ENCODE measurements at places on chromosomes 12 and 14.

- DNase-seq, result no peak
Observed at GRCh38 chr12:70854138-70854537, 66.4 kb downstream of the PTPRR start.

- no peak for DNase-seq
Observed at GRCh38 chr14:67952786-67953185, 133.2 kb downstream of the RAD51B start.

DNA sequence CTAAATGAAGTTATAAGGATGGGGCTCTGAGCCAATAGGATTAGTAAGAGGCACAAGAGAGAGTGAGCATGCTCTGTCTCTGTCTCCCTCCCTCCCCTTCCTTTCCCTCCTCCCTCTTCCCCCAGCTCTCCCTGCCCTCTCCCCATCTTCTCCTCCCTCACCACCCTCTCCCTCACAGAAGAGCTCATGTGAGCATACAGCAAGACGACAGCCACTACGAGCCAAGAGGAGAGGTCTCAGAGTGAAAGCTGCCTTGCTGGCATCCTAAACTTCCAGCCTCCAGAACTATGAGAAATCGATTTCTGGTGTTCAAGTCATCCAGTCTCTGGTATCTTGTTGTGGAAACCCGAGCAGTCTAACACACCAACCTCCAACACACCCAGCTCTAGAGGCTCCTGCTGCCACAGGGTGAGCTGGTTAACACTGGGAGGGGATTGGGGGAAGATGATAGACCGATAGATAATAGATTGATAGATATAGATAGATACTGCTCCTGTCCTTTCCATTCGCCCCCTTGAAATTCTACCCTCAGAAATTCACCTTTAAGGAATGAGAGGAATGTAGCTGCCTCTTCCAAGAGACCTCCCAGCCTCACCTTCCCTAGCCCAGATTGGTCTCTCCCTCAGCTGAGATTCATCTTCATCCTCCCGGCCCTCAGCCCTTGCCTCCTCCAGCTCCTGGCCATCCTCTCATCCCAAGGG lies 25.8 kb upstream of the ACTN1 start:
- DNase-seq, result no peak

DNA sequence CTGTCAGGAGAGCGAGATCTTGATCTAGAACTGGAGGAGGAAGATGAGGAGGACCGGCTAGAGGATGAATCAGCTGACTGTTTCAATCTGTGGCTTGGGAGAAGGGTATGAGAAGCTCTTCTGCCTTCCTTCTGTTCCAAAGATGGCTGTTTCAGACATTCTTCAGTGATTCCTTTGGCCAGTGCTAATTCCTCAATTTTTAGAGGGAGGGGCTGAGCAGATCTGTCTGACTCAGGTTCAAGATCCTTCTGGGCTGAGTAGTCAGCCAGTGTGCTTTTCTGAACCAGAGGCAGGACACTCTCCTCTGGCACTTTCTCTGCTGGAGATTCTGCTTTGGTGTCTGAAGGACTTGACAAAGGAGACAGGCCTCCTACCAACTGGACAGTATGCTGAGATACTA lies 15.2 kb downstream of the ACIN1 start:
- no peak for DNase-seq

All from T-cell (primary cell).